ENCODE measurements at places on chromosomes 1 and 21.
A peak's percentile ranks its signal among the peaks of the same experiment; 100 is the strongest.

GRCh38 chr1:239735111-239735510 is 348.7 kb downstream of the CHRM3 start:
- no peak for DNase-seq

DNA sequence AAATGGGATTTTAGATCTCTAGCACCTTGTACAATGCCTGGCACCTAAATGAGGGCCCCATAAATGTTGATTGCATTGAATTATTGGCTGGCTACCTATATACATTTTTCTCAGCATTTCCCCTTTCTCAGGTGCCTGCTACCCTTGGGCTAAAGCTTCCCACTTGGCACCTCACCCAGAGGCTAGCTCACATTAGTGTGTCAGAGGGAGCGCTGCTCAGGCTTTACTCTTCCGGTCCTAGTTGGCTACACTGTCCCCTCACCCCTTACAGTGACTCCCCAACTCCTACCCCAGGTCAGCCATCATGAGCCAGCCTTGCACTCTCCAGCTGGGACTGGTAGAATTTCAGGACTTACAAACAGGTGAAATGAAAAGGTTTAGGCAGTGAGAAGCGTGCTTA is 9.5 kb downstream of the TRAF5 start:
- no peak for DNase-seq

- no peak for DNase-seq
Measured at GRCh38 chr1:51956528-51957509, 33.7 kb downstream of the RAB3B start.

DNA sequence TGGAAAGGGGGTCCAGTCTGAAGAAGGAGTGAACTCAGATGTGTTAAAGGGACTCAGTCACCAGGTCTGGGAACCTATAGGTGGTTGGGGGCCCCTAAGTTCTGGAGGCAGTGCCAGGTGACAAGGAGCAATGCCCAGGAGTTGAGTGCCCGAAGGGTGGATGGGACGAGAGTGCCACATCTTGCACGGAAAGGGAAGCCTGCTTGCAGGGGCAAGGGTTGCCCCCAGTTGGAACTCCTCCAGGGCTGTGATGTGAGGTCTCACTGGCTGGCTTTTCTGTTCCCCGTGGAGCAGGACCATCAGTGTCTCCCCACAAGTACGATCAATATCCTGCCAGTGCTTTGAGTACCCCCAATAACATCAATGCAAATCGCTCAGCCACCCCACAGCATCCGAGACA is 107.3 kb downstream of the TOMM20 start:
- DNase-seq, result no peak

GRCh38 chr1:89671775-89672488 is 39.0 kb downstream of the LRRC8C start:
- DNase-seq, result no peak

DNA sequence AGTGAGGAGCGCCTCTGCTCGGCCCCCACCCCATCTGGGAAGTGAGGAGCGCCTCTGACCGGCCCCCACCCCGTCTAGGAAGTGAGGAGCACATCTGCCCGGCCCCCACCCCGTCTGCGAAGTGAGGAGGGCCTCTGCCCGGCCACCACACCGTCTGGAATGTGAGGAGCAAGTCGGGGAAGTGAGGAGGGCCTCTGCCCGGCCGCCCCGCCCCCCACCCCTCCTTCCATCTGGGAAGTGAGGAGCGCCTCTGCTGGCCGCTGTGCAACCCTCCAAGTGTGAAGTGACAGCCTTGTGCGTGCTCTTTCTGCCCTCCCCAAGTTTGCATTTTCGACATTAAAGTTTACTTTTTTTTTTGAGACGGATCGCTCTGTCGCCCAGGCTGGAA is 5.1 kb upstream of the ZZZ3 start:
- DNase-seq, result no peak

GRCh38 chr1:48955774-48956173 is 179.1 kb upstream of the BEND5 start:
- DNase-seq, result no peak

GRCh38 chr1:82446955-82447354 is 646.2 kb downstream of the ADGRL2 start:
- DNase-seq, result no peak

- DNase-seq, result no peak
Measured at GRCh38 chr1:22140694-22141093, 2.2 kb downstream of the WNT4 start.

DNA sequence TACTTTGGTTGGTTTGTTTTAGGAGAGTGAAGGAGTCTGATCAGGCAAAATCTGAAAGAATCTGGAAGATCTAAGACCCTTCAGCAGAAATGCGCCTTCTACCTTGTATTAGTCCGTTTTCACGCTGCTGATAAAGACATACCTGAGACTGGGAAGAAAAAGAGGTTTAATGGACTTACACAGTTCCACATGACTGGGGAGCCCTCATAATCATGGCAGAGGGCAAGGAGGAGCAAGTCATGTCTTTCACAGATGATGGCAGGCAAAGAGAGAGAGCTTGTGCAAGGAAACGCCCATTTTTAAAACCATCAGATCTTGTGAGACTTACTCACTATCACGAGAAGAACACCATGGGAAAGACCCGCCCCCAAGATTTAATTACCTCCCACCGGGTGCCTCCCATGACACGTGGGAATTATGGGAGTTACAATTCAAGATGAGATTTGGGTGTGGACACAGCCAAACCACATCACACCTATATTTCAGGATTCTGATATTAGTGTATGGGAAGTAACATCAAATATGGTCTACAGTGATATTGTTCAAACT is 99.3 kb downstream of the GLUL start:
- DNase-seq, result no peak

- no peak for DNase-seq
Measured at GRCh38 chr1:162535501-162535900, 26.0 kb upstream of the UAP1 start.

- no peak for DNase-seq
Measured at GRCh38 chr1:18234790-18235242, 127.2 kb downstream of the IGSF21 start.

- DNase-seq, result no peak
Measured at GRCh38 chr1:204528677-204529076, 12.5 kb downstream of the MDM4 start.

GRCh38 chr1:108691128-108691941 is 775 bp upstream of the PRPF38B start:
- DNase-seq, result no peak

GRCh38 chr1:167515893-167516321 is 2.4 kb downstream of the CD247 start:
- peak; percentile 27 for DNase-seq

DNA sequence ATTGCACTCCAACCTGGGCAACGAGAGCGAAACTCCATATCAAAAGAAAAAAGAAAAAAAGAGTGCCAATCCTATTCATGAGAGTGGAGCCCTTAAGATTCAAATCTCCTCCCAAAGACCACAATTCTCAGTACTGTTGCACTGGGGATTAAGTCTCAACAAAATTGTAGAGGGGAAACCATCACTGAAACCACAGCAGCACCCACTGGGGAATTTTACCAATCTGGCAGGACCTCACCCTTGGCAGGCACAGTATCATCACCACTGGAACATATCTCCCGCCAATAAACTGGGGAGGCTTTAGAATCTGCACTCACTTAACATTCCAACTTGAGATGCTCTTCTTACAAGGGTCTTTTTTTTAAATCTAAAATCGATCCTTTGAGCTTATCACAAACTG is 41.0 kb downstream of the LRRC40 start:
- DNase-seq, result no peak

DNA sequence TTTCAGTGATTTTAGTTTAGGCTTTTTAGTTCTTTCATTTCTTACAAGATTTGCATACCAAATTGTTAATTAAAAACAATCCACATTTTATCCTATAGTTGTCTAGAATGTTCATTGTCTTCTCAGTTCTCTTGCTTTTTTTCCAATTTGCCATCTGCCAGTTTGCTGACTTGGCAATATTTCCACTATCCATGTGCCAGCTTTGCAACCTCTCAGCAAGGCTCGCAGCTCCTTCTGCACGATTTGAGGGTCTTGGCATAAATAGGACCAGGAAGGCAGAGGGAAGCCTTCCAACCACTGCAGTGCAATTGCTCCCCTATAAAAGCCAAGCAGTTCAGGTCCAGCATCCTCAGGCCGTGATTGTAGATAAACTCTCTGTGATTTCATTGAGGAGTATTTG is 306.8 kb upstream of the FMN2 start:
- no peak for DNase-seq

DNA sequence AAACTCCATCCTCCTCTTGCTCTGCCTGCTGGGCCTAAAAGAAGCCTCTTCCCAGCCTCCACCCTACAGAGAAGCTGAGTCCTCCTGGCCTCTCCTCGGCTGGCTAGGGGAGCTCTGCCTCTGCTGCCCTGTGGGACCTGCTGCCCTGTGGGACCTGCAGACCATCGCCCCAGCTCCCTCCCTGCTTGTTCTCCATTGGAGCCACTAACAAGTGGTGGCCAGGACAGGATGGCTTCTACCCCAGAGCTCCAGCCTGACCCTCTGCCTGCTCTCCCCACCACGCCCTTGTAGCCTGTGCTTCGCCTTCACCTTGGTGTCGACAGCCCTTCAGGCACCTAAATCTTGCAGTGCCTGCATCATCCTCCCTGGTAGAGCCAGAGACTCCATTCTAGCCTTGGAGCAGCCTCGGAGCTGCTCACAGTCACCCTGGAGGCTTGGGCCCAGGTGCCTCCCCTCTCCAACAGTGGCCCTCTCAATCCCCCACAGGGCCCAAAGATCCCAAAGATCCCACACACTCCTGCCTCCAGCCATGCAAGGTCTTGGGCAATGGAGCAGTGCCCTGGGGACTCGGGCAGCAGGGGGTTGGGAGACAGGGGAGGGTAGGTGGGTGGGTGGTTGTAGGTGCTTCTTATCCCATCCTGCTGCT is 3.0 kb downstream of the EPS8L3 start:
- peak; percentile 52 for DNase-seq

DNA sequence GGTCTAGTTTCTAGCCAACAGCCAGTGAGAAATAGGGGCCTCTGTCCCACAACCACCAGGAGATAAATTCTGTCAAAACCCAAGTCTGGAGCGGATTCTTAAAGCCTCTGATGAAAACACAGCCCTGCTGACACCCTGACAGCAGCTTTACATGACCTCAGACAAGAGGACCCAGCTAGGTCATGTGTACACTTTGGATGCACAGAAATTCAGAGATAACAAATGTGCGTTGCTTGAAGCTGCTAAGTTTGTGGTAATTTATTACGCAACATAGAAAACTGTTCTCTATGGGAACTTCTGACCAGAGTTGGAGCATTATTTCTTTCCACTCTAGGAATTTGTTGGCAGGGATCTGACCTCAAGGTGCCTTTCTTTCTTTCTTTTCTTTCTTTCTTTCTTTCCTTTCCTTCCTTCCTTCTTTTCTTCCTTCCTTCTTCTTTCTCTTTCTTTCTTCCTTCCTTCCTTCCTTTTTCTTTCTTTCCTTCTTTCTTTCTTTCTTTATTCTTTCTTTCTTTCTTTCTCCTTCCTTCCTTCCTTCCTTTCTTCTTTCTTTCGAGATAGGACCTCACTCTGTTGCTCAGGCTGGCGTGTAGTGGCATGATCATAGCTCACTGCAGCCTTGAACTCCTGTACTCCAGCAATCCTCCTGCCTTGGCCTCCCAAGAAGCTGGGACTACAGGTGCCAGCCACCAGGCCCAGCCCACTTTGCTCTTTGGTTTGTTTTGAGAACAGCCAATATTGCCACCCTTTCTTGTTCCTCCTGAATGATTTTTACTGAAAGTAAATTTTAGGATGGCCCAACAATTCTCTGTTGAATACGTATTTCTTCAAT is 14.9 kb upstream of the HMGCS2 start:
- DNase-seq, result no peak

- no peak for DNase-seq
Measured at GRCh38 chr1:38818175-38818976, 41.2 kb downstream of the RRAGC start.

DNA sequence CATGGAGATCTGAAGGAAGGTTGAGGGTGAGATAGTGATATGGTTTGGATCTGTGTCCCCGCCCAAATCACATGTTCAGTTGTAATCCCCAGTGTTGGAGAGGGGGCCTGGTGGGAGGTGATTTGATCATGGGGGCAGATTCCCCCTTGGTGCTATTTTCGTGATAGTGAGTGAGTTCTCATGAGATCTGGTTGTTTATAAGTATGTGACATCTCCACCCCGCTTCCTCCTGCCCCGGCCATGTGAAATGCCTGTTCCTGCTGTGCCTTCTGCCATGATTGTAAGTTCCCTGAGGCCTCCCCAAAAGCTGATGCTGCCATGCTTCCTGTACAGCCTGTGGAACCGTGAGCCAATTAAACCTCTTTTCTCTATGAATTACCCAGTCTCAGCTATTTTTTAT is 451.9 kb upstream of the VAMP3 start:
- no peak for DNase-seq

DNA sequence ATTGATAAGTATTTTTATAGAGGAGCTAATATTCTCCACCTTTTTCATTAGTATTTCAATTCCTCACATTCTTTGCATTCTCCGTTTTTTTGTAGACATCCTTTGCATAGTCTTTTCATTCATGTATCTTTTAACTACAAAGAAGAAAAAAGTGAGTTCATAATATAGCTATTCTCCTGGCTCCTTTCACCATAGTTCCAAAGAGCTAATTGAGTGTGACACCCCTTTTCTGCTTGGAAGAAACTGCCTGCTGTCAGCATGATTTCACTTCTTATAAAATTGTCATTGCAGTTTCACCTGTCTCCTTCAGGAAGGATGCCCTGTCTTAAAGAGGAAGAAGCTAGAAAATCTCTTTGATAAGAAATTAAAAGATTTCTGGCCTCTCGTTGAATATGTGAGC is 991.1 kb downstream of the KCNT2 start:
- no peak for DNase-seq

DNA sequence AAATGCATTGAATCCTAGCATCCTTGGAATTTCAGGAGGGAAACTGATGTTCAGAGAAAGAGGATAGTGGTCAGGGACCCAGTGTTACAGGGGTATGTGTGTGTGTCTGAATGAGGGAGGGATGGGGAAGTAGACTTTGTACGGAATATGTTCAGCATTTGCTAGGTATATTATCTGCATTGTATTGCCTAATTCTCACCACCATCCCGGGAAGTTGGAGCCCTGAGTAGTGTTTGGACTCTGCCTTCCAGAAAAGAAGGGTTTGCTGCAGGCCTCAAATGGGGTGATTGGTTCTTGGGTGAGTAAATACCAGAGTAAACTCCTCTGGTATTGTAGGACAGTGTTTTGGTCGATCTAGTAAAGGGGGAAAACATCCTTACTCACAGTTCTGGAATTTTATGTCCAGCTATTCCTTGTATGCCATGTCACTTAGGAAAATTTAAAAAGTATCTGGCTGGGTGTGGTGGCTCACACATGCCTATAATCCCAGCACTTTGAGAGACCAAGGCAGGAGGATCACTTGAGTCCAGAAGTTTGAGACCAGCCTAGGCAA is 7.1 kb upstream of the ZNF496 start:
- DNase-seq, result no peak

DNA sequence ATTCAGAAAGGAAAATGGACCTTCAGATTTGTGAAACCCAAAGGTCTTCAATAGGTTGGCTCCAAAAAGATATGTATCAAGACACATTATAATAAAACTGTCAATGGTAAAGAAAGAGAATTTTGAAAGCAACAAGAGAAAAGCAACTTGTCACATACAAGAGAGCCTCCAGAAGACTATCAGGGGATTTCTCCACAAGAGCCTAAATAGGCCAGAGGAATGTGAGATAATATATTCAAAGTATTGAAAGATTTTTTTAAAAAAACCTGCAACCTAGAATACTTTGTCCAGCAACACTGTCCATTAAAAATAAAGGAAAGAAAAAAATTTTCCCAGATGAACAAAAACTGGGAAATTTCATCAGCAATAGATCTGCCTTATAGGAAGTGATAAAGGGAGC is 869.6 kb upstream of the ADGRL2 start:
- no peak for DNase-seq

- DNase-seq, result no peak
Measured at GRCh38 chr1:235736263-235736662, 86.7 kb upstream of the GNG4 start.

- no peak for DNase-seq
Measured at GRCh38 chr1:243244432-243244841, 10.6 kb downstream of the CEP170 start.
